ENCODE measurements at places on chromosomes 1 and 21. TPM values are rescaled to one million over a fixed set of nuclear protein-coding genes. Genes with fewer than 3 reads are reported as not detected.

The AK5 gene
- 7.2 TPM for total RNA-seq

The AQP10 gene
- not detected for total RNA-seq

The DEPDC1 gene
- total RNA-seq, result 18.0 TPM

The TEX38 gene
- total RNA-seq, result not detected

The QSOX1 gene
- 35.9 TPM for total RNA-seq

The OPTC gene
- not detected for total RNA-seq

The TNFRSF4 gene
- 268 TPM for total RNA-seq

The USH2A gene
- total RNA-seq, result not detected

The PBX1 gene
- total RNA-seq, result 0.74 TPM

The FOXJ3 gene
- total RNA-seq, result 44.5 TPM

GRCh38 chr1:26169198-26169554, 413 bp upstream of the C1orf232 start:
- DNase-seq, result no peak

DNA sequence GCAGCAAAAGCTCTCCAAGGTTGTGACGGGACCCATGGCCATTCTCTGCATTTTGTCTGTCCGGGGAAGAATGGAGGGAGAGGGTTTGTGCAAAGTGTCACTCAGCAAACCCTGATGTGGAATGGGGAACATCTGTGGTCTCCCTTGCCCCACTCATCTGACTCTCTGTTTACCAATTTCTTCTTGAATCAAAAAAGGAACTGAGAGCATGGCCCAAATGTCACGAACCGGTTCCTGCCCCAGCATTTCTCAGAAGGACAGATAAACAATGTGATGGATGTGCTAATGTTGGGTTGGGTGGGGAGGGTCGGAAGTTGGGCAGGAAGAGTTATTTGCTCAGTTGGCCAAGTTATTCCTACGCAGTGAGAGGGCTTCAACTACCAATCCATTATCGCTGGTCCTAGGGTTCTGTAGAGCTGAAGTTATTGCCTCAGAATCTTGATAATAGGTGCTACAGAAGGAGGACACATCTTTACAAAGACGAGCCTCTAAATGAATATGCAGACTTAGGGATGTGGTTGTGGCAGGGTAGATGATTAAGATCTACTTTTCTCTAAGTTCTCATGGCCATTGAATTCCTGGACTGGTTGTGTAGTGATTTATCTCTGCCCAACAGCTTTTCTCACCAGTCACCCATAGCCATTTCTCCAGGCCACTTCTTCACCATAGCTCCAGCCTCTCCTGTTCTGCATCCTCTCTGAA, 9.6 kb upstream of the DUSP12 start:
- DNase-seq, result no peak

DNA sequence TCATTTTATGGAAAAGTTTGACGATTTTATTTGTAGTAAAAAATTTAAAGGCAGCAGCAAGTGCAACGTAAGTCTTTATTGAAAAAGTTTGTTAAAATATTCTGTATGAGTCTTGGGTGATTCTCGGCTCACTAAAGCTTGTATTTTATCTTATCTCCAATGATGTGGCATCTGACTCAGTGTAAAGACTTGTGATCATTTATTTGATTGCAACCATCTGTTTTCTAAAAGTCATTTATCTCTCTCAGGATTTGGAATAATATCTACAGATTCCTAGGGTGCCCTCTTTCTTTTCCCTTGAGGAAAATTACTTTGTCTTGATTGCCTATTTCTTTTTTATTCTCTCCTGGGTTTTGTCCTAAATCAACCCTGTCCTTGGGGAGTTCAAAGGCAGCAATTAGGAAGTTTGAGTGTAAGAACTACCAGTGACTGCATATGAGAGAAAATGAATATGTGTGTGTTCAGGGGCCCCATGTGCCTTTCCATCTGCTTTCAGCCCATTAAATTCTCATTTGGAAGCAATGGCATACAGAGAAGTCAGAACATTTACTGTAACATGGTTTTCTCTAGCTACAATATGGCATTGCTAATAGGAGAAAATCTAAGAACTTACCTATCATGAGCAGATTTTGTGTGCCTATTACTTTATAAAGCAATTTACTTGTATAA, 575.0 kb upstream of the CHRM3 start:
- no peak for DNase-seq

- DNase-seq, result no peak
Measured at GRCh38 chr1:40451238-40451585, 936 bp downstream of the ZFP69B start.

- no peak for DNase-seq
Measured at GRCh38 chr1:90143591-90143990, 148.7 kb downstream of the ZNF326 start.

DNA sequence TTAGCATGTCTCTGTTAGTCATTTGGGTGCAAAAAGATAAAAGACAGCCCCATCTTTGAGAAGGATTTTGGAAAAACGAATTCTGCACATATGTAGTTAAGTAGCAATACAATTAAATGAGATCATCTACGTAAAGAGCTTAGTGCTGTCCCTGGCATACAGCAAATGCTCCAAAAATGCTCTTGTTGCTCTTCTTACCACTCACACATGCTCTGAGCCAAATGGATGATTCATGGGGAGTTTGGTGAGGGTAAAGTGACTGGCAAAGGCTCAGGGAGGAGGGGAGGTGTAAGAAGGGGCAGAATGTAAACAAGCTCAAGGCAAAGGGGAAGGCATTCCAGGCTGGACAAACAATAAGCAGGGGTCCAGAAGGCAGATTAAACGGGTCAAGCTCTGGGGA, 191.9 kb downstream of the AK5 start:
- DNase-seq, result no peak

DNA sequence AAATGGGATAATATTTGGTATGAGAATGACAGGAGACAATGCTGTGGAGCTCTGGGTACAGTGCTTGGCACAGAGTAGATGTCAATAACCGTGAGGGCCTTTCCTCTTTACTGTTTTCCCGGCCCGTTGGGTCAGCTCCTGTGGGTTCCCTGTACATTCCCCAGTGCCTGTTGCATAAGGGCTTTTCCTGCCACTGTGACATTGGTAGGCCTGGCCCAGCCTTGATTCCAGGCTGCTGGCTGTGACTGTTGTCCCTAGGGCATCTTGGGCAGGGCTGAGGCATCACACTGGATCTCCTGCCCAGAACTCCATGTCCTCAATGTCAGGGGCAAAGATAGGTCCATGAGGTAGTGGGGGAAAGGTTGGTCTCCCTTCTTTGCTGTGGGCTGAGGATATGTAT, 25.8 kb upstream of the MYCL start:
- no peak for DNase-seq

DNA sequence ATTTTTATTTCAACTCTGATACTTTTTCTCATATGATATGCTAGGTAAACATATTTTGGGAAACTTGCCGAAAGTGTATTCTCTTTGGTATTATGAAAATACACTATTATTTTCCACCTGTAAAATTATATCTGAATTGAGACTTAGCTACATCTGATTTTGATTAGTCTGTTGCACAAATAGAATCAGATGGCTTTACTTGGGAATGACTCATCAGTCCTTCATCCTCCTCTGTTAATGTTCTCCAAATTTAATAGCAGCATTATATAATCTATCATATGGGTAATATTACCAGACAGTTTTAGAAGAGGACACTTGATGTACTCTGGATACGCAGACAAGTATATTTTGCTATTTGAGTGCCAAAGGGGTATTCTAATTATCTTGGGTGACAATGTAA, 245.3 kb downstream of the CTH start:
- DNase-seq, result no peak

GRCh38 chr1:183147735-183148134, 38.3 kb upstream of the LAMC2 start:
- DNase-seq, result no peak

DNA sequence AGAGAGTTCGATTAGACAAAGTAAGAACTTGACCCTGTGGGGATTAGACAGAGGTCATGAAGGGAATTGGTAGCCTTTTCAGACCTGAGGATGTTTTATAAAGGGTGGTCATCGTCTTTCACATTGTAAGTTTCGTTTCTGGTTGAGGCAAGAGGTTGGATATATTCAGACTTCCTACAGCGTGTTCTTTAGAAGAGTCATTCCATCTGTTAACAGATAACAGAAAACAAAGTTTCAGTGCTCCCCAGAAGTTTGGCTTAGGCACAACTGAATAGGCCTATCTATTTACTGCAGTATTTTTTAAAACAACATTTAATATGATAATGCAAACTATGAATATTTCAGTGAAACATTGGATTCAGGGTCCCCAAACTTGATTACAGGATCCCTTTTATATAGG, 17.1 kb upstream of the IVNS1ABP start:
- no peak for DNase-seq

- no peak for DNase-seq
Measured at GRCh38 chr1:36585569-36586548, 103.1 kb upstream of the CSF3R start.

- DNase-seq, result no peak
Measured at GRCh38 chr1:155504207-155504606, 58.4 kb downstream of the ASH1L start.

DNA sequence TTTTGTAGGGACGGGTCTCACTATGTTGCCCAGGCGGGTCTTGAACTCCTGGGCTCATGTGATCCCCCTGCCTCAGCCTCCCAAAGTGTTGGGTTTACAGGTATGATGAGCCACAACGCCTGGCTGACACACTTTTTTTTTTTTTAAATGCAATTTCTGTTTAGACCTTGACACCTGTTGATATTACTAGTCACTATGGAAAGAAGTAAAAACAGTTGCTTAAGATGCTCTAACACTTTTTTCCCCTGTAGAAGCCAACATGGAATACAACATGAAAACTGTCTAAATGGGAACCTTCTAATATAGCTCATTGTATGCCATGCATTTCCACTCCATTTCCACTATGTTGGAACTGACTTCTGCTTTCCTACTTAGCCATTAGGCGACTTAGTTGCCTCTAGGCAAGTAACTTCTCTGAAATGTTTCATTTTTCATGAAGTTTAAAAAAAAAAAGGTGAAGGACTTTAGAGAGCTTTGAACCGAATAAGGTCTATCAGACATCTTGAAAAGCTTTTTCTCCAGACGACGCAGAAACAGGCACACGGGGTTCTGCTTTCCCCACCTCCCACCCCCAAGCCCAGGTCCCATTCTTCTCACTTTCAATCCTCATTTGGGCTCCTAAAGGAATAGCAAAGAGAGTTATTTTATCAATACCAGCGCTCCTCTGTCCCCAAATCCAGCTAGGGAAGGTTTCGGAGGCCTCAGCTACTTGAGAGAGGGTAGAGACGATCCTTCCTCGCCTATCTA, 648 bp upstream of the DR1 start:
- no peak for DNase-seq

GRCh38 chr21:21045518-21045917, 47.3 kb downstream of the NCAM2 start:
- no peak for DNase-seq

DNA sequence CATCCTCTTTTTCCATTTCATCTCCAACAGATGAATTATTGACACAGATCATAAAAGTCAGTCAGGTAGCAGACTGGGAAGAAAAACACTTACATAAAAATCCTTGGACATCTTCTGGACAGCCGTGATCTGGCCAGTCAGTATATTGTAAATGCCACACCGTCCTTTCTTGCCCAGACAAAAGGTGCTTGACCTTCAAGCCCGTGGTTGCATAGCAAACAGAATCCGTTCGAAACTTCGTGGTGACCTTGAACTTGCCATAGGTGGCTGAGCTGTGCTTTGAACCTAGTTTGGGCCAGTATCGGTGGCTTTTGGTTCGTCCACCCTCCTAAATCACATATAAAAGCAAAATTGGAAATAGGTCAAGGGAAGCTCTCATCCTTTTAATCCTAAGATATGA, 88.4 kb downstream of the SMYD2 start:
- no peak for DNase-seq

GRCh38 chr1:204967451-204967850, 75.6 kb upstream of the CNTN2 start:
- DNase-seq, result no peak

DNA sequence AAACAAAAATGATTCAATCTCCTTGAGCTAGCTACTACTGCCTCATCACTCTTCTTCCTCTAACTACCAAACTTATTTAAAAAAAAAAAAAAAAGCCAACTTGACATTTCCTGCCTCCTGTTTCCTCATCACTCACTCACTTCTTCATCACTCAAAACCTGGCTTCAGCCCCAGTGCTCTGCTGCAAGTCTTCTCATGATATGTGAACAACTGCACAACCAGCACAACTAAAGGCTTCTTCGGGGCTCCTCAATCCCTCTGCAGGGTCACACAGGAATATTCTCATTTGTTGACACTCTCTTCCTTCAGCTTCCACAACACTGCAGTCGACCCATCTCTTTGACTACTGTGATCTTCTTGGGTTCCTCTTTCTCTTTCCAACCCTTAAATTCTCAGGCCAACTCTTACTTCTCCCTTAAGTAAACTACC, 7.6 kb downstream of the MTF1 start:
- no peak for DNase-seq

- no peak for DNase-seq
Measured at GRCh38 chr1:22662318-22662717, 9.3 kb downstream of the C1QB start.

- DNase-seq, result no peak
Measured at GRCh38 chr1:39917825-39918224, 16.1 kb upstream of the MYCL start.

- DNase-seq, result no peak
Measured at GRCh38 chr1:92752719-92753118, 32.2 kb downstream of the EVI5 start.

DNA sequence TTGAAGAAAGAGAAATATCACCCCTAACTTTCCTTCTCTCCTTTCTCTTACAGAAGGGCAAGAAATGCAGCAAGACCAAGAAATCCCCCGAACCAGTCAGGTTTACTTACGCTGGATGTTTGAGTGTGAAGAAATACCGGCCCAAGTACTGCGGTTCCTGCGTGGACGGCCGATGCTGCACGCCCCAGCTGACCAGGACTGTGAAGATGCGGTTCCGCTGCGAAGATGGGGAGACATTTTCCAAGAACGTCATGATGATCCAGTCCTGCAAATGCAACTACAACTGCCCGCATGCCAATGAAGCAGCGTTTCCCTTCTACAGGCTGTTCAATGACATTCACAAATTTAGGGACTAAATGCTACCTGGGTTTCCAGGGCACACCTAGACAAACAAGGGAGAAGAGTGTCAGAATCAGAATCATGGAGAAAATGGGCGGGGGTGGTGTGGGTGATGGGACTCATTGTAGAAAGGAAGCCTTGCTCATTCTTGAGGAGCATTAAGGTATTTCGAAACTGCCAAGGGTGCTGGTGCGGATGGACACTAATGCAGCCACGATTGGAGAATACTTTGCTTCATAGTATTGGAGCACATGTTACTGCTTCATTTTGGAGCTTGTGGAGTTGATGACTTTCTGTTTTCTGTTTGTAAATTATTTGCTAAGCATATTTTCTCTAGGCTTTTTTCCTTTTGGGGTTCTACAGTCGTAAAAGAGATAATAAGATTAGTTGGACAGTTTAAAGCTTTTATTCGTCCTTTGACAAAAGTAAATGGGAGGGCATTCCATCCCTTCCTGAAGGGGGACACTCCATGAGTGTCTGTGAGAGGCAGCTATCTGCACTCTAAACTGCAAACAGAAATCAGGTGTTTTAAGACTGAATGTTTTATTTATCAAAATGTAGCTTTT, 2.4 kb downstream of the CCN1 start:
- DNase-seq, result no peak

DNA sequence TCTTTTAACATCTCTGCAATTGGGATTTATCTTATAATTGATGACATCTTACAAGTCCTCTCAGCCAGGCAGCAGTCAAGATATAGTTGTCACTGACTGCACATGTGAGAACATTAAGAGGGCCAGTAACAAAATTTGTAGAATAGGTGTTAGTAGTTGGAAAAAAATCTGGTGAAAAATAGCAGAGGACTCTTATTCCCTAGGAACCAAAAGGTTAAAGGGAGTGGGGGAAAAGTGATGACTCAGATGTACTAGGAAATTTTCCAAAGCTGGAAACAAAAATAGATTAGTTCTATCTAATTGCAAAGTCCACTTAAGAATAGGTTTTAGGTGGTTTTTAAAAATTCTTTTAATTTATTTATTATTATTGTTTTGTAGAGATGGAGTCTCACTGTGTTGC, 3.6 kb downstream of the NUP210L start:
- DNase-seq, result no peak

All from activated T-cell treated with anti-CD3 and anti-CD28 coated beads, Interleukin-2, amount 50 U/mL, for 72 hours (primary cell).